ENCODE measurements at places on chromosomes 6 and 20.

DNA sequence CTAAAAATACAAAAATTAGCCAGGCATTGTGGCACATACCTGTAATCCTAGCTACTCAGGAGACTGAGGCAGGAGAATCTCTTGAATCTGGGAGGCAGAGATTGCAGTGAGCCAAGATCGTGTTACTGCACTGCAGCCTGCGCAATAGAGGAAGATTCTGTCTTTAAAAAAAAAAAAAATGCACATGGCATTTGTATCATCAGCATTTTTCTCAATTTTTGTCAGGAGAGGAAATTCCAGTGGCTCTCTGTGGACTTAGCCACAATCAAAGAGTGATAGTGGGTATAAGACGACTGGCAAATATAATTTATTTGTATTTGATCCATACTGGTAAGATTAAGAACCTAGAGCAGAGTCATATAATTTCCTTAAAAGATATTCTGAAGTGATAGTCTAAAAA lies 28.6 kb downstream of the DEFB114 start:
- DNase-seq = no peak

DNA sequence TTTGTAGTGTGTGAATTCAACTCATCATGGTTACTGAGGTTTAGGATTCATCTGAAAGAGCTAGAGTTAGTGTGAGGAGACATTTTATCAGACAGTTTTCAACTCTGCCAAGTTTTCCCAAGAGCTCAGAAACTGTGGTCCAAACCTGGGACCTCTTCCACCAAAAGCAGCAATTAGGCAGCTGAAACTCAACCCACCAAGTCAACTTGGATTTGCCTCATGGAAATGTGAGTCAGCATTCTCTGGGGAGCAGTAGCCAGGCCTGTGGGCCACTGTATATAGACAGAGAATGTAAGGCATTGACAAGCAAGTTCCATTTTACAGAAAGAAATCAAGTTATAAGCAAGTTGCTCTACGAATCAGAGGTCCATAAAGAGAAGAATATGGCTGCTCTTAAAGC lies 178.8 kb upstream of the HDDC2 start:
- DNase-seq = no peak

GRCh38 chr20:62899633-62900051 lies 26.7 kb downstream of the DIDO1 start:
- no peak for DNase-seq

- DNase-seq = no peak
Observed at GRCh38 chr6:11592294-11592906, 54.9 kb downstream of the TMEM170B start.

DNA sequence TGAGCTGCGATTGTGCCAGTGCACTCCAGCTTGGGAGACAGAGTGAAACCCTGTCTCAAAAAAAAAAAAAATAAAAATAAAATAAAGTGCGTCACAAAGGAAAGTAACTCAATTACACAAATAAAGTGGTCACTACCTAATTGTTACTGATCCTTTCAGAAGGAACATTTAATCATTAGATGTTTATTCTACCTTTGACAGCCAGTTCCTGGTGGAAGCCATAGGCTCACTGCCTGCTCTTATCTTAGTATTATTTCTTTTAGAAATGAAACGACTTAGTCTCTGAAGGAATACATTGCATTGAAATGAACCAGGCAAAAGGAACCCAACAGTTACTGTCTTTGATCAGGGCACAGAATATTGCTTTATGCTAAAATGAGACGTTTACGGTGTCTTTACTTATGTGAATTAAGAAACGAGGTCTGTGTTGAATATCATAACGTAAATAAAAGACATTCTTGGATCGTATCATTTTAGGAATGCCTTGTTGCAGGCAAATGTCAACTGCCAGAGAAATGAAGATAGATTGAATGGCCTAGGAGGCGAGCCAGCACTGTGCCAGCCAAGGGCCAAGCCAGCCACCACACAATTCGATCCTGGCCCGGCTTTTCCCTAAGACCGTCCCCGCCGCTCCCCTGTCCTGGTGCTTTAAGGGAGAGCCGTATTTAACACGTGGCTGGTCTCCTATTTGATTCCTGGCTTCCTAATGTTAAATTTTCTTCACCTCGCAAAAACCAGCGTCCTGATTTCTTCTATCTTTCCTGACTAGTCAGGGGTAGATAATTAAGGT lies 136.7 kb upstream of the GMDS start:
- DNase-seq = no peak

GRCh38 chr6:151502499-151502898 lies 8.7 kb downstream of the CCDC170 start:
- DNase-seq = no peak

DNA sequence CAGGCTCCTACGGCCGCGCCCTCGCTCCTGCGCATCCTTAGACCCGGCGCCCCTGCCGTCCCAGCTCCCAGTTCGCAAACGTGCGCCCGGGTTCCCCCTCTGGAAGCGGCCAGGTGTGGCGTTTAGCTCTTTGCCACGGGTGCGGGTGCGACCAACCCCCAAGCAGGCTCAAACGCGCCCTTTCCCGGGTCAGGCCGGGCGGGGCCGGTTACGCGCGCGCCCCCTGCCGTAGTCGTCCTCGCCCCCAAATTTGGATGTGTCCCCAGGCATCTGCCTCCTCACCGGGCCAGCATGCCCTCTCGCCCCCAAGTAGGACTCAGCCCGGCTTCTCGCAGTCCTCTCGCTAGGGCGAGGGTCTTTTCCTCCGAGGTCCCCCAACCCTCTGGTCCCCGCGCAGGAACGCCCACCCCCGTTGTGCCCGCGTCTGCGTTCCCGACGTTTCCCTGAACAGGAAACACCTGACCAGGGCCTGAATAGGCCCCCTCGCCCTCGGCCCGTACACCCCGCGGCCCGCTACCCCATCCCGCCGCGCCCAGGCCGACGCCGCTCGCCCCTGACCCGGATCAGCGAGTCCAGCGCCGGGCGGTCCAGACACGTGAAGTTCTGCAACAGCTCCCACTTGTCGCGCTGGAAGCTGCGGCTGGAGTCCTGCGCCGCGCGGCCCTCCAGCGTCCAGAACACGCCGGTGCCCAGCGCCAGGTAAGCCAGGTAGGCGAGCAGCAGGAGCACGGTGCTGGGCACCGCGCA lies 520 bp downstream of the KCNK17 start:
- DNase-seq = no peak

GRCh38 chr20:6819599-6819998 lies 52.1 kb downstream of the BMP2 start:
- DNase-seq = no peak

- no peak for DNase-seq
Observed at GRCh38 chr6:23246896-23247295, 677.5 kb downstream of the HDGFL1 start.

- DNase-seq = no peak
Observed at GRCh38 chr6:32128751-32129296, 778 bp upstream of the ATF6B start.

DNA sequence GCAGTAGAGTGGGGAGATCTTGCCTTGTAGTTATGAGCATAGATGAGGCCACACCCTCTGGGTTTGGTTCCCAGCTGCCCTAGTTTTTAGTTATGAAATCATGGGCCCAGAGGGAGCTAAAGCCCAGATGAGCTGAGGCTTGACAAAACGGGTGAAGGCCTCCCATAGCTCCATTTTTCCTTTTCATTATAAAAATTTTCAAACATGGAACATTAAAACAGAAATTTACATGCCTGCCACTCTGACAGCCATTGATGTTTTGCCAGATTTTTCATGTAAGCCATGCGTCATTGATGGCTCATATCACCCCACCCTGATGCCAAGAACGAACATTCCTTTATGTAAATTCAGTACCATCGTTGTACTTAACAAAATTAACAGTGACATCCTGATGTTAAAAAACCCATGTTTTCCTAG lies 67.9 kb downstream of the IGF2R start:
- DNase-seq = peak; percentile 53

DNA sequence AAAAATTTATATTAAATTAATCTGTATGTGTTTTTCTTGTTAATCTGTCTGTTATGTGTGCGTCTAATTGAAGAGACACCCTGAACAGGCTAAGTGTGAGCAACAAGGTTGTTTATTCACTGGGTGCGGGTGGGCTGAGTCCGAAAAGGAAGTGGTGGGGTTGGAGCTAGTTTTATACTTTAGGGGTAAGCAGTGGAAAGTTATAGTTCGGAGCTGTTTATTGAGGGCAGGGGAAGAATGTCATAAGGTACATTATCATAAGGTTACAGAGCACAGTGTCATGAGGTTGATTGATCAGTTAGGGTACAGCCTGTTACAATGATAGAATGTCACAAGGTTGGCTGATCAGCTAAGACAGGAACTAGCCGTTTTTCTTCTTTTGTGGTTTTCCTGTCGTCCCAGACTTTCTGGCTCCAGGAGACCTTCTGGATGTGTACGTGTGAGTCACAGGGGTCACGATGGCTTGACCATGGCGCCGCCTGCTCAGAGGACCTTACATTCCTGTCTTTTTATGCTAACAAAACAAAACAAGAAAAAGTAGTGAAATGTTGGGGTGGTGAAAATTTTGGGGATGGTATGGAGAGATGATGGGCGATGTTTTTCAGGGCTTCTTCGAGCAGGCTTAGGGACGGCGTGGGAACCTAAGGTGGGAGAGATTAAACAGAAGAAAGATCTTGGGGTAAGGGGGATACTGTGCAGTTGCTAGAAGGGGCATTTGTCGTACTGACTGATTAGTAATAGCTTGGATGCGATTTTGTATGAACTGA lies 754.0 kb upstream of the ADGRB3 start:
- DNase-seq = no peak

- no peak for DNase-seq
Observed at GRCh38 chr20:50393242-50393641, 116.9 kb upstream of the PTPN1 start.

DNA sequence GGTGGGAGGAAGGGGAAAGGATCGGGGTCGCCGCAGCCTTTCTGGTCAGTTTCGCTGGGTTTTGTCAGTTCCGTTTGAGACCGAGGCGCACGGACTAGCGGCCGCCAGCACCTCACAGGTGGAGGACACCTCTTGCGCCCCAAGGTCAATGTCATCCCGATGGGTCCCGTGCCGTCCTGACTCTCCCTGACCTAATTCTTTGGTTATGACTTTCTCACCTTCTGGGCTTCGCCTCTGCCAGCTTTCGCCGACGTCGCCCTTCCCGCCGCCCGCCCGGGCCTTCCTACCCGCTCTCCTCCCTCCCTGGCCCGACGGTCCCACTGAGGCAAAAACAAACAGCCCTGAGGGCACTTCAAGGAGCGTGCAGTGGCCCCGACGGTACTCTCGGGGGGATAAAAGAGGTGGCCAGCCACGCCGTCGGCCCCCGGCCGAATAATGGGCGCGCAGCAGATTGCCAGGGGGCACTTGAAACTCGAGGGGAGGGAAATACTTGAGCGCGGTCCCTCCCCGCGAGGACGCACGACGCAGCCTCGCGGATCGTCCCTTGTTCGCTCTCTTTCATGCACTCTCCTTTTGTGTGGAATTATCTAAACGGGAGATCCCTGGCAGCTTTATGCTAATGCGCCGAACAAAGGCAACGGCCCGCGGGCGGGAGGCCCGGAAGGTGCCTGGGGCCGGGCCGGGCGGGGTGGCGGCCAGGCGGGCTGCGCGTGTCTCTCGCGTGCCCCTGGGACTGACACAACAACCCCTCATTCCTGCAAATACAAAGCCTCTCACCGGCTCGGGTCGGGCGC lies 3.9 kb upstream of the INSM1 start:
- DNase-seq = no peak

- DNase-seq = no peak
Observed at GRCh38 chr6:132731086-132731485, 17.2 kb upstream of the VNN1 start.

DNA sequence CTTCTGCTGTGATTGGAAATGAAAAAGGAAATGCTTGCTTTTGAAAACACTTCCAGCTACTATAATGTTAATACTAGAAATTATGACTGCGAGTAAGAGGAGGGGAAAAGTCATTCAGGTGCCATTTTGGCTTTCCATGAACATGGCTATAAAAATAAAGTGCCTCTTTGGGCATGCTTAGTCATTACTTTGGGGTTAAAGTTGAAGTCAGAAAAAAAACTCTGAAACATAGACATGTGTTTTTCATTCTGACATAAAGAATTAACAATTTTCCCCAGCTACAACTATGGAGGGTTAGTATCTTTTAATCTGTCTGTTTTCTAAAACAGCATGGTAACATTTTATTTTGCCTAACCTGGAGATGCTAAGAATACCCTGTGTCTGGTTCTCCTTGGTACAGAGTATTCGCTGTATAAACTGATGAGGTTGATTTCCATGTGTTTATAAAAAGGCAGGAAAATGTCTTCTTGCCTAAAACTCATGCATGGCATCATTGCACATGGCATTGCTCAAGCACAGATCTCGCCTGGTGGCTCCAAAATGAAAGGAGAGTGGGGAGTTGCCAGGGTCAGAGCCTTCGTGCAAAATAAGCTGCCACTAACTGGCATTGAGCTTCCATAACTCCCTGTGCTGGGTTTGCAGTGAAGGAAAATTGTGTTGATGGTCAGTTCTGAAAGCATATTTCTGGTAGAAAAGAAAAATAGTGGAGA lies 188.9 kb downstream of the KCNQ5 start:
- no peak for DNase-seq

DNA sequence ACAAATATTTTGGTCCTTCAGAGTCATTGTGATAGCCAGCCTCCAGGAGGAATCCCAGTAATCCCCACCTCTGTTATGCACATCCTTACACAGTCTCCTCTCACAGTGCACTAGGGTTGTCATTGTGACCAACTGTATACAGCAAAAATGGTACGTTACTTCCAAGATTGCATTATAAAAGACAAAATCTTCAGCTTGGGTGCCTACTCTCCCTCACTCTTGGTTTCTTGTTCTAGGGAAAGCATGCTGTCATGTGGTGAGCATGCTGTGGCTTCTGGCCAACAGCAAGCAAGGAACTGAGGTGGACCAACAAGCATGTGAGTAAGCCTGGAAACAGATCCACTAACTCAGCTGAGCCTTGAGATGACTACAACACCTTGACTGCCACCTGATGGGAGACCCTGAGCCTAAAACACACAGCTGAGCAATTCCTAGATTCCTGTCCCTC lies 130.1 kb upstream of the DST start:
- peak; percentile 71 for DNase-seq

DNA sequence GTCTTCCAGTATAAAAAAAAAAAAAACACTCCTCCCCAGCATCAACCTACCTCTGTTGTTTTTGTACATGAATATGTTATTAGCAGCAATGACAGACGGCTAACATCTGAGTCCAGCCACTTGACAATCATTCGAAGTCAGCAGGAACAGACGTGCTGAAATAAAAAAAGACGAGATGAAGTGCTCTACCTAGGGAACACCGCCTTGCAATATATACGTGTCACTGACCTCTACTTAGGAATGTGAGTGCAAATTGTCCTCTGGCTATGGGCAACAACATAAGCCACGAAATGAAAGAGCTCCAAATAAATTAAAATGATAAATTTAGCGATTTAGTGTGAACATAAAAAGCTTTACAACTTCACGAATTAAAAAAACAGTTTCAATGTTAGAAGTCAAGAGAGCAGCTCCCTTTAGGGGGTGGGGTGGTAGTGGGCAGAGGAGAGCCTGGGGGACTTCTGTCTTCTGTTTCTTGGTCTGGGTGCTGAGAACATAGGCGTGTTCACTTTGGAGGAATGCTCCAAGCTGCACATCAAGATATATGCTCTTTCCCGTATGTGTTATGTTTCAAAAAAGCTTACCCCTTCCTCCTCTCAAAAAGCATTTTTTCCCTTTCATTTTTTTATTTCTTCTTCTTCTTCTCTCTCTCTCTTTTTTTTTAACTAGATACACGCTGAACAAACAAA lies 23.3 kb downstream of the EDN1 start:
- no peak for DNase-seq

- no peak for DNase-seq
Observed at GRCh38 chr6:163919652-163920051, 505.1 kb downstream of the QKI start.
